ENCODE measurements at places on chromosomes 1 and 21. TPM values are rescaled to one million over a fixed set of nuclear protein-coding genes. Genes with fewer than 3 reads are reported as not detected.

GRCh38 chr1:79122521-79122920 is 116.0 kb upstream of the ADGRL4 start:
- no peak for DNase-seq

- DNase-seq = no peak
These were observed 14.6 kb downstream of the ADORA1 start for GRCh38 chr1:203142124-203142523.

- no peak for DNase-seq
These were observed 311.7 kb downstream of the KCNH1 start for GRCh38 chr1:210822241-210822640.

GRCh38 chr1:180620581-180620980 is 11.2 kb upstream of the XPR1 start:
- no peak for DNase-seq

DNA sequence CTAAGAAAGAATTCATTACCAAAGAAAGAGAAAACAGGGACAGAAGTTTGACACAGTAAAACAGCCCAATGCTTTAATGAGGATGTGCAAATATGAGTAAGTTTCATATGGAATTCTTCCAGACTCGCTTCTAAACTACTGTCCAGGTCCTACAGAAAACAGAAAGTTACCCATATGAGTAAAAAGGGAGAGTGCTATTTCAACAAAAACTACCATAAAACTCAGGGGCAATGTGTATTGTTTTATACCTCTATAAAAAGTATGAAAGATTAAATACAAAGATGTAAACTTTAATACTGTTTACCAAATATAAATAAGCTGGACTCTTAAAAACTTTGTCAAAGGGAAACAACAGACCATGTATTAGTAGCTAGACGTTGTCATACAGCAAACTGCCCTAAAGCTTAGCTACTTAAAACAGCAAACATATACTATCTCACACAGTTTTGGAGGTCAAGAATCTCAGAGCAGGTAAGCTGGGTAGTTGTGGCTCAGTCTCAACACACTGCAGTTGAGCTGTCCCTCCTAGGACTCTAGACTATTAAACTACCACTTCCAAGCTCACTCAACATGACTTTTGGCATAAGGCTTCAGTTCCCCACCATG is 174.9 kb downstream of the COP1 start:
- DNase-seq = no peak

DNA sequence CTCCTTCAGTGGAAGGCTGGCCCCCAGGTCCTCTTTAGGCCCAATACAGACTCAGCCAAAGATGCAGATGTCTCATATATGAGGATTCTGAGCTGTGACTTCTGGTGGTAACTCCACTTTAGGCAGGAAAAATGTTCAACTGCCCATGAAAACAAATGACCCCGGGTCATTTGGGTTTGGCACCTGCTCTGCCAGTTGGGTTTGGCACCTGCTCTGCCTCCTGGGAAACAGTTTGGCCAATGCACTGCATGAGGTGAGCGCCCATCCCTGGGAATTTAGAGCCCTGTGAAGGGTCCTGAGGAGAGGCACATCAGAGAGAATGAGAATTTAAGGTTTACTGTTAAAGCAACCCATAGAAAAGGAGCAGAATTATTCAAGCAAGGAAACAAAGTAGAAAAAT is 45.3 kb downstream of the B3GALT5 start:
- DNase-seq = no peak

DNA sequence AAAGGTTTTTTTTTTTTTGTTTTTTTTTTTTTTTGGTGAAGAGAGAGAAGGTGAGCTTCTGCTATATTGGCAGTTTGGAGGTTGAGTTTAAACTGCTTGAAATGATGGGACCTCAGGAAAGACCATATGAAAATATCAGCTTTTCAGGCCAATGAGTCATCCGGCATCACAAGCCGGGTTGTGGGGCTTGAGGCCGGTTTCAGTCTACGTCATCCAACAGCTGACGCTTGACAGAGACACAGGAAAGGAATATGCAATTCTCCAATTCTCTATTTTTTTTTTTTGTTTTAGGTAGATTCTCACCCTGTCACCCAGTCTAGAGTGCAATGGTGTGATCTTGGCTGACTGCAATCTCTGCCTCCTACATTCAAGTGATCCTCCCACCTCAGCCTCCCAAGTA is 52.4 kb downstream of the KCNJ6 start:
- DNase-seq = no peak

GRCh38 chr21:29943885-29944284 is 4.1 kb upstream of the GRIK1 start:
- no peak for DNase-seq

- no peak for DNase-seq
These were observed 413.3 kb downstream of the PRDM2 start for GRCh38 chr1:14113271-14113670.

- DNase-seq = no peak
These were observed 189.4 kb downstream of the COP1 start for GRCh38 chr1:176017722-176018121.

GRCh38 chr1:25099343-25099951 is 132.9 kb downstream of the SYF2 start:
- DNase-seq = peak; percentile 89

GRCh38 chr1:24463776-24464735 is 38.6 kb upstream of the RCAN3 start:
- no peak for DNase-seq

DNA sequence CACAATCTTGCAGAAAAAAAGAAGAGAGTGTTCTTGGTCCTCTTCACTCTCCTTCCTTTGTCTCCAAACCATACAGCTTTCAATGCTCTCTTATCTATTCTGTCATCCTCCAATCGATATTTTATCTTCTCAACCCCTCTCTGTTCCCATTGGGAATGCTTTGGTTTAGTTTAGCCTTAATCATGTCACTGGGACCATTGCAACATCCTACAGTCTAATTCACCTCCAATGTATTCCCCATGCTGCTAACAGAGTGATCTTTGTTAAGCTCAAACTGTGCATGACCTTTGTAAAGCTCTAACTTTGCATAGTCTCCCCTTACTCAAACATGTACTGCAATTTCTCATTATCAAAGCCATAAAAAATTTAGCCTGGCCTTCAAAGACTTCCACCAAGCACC is 2.9 kb downstream of the MPL start:
- no peak for DNase-seq

Gene FAM78B
- polyA plus RNA-seq = not detected

Gene HSD3B2
- polyA plus RNA-seq = not detected

Gene WNT2B
- 0.03 TPM for polyA plus RNA-seq

Gene TCP10L
- not detected for polyA plus RNA-seq

Gene THEM4
- polyA plus RNA-seq = 29.9 TPM

Gene FAM72C
- polyA plus RNA-seq = 0.26 TPM
